ENCODE measurements at places on chromosomes 1 and 21.

- DNase-seq: no peak
Observed at GRCh38 chr1:53321366-53321765, 6.5 kb downstream of the LRP8 start.

GRCh38 chr1:58903514-58904298, 119.9 kb upstream of the JUN start:
- peak; percentile 66 for DNase-seq

DNA sequence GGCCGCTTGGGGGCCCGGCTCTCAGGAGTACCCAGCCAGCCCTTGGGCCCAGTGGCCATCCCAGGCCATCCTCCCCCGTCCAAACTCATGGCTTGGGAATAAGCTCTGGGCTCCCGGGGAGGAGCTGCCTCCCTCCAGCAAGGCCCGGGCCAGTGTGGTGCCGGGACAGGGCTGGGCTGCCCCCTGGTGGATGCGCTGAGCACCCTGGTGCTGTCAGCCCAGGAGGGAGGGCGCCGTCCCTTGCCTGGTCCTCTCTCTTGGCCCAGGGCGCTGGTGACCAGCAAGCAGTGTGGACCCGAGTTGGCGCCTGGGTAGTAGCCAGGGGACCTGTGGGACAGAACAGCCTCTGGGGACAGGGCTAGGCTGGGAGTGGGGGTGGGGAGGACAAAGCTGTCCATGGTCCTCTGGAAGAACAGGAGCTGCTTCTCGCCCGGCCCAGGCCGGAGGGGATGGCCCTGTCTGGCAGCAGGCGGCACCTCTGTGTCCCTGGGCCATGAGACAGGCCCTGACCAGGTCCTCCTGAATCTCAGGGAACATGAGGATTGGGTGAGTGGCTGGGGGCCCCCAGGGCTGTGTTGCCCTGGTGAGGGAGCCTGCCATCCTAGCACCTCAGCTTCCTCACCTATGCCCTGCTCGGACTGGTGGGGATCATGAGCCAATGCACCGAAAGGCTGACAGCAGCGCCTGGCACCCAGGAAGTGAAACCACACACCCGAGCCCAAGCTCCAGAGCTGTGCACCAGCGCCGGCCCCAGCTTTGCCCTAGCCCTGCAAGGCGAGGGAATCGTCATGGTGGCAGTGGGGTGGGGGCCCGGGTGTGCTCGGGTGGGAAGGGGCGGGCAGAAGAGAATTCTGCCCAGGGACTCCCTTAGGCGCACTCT, 9.4 kb downstream of the MORN1 start:
- DNase-seq: no peak

GRCh38 chr1:196550731-196551130, 57.5 kb downstream of the KCNT2 start:
- DNase-seq: no peak

DNA sequence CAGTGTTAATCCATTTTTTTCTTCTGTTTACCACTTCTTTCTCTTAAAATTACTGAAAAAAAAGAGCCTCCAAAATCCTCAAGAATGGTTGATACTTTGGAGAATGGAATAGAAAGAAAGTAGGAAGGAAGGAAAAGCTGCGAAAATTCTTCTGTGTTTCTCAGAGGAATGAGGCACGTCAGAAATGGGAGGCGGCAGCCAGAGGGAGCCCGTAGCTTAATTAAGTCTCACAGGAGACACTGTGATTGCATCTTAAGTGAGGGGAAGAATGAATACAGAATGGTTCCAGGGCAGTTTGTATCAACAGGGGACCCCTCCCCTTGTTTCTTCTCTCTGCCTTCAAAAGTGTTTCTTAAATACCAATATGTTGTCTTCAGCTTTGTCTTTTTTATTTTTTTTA, 1099.5 kb downstream of the PLA2G4A start:
- DNase-seq: no peak

GRCh38 chr1:106200711-106201110, 855.8 kb upstream of the PRMT6 start:
- DNase-seq: no peak

- no peak for DNase-seq
Observed at GRCh38 chr1:77642941-77643340, 39.5 kb downstream of the ZZZ3 start.

DNA sequence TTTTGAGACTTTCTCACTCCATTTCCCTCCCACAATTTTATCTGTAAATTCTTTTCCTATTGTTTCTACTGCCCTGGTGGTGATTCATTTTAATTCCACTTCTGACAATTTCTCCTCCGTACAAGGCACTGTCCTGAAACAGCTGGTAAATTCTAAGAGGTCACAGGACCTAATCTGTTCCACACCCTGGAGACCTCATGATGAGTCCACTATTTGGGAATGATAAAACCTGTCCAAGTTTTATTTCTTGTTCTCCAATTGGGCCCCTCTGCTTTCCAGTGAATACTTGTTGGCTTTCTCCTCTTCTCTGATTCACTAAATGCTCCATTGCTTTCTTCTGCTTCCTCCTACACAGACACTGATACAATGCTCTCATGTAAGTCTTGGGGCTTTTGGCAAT, 343.1 kb upstream of the DUSP10 start:
- no peak for DNase-seq

GRCh38 chr1:234214129-234214910, 158.9 kb upstream of the COA6 start:
- DNase-seq: no peak

- no peak for DNase-seq
Observed at GRCh38 chr1:25718732-25719131, 81.3 kb upstream of the SELENON start.

GRCh38 chr21:46163380-46163779, 8.0 kb upstream of the FTCD start:
- DNase-seq: no peak

DNA sequence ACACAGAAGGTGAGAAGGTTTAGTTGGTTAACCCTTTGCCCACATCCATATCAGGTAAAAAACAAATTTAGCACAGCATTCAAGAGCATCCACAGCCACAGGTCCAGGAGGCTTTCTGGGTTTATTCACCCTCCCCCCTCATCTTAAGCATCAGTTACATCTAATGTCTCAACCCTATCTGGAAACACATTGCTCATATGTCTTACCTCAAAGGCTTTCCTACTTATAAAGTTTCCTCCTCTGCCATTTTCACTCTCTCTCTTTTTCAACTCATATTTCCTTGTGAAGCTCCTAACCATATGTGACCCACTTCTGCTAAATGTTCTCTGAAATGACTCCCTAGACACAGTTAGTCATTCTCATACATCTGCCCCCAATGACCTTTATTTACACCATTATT, 47.9 kb upstream of the RUNX1 start:
- no peak for DNase-seq

DNA sequence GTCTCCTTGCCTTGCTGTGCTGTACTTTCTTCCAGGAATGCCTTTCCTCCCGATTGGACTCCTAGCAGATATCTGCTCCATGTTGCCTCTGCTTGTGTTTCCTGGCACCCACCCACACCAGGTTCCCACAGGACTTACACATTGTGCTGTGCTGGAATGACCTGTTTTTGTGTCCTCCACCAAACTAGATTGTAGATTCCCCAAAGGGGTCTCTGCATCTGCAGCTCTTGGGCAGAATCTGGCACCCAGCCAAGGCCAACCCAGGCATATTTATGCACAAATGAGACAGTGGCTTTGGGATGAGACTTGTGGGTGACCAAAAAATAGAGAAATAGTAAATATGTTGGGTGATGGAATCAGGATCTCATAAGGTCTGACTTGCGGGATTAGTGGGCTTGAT, 278.2 kb downstream of the RRAGC start:
- DNase-seq: no peak

DNA sequence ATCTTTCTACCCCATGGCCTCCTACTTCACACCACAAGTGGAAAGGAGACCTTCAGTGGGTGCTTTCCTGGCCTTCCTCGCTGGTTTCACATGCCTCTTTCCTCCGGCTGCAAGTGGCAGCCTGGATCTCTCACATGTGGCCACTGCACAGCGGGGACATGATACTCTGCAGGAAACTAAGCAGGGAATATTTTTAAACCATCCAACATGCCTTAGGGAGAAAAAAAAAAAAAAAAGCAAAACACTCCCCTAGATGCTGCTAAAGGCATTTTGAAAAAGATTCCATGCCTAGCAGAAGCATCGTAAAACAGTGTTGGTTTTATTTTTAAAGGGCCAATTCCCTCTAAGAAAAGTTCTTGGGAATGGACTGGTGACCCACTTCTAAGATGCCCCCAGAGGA, 12.2 kb upstream of the GJA5 start:
- no peak for DNase-seq

GRCh38 chr1:9732123-9732971, 80.8 kb downstream of the PIK3CD start:
- no peak for DNase-seq

DNA sequence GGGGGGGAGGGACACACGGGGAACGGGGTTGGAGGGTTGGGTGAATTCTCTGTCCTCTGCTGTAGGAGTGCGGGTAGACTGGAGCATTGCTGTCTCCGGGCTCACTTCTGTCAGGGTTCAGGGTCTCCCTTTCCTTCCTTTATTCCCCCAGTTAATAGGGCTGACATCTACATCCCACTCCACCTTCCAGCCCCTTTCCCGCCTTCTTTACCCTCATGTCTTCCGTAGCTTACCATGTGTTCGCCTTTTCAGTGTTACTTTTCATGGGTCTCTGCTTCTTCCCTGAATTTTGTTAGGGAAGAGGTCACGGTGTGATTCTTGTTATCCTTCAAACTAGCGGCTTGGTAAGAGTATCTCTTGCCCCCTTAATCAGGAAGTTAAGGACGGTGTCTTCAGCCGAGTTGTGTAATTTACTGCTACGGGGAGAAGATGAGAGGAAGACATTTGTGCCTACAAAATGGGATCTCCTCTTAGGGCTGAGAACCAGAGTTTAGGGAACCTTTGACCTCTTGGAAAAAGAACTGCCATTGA, 917 bp downstream of the RAP1A start:
- DNase-seq: no peak

DNA sequence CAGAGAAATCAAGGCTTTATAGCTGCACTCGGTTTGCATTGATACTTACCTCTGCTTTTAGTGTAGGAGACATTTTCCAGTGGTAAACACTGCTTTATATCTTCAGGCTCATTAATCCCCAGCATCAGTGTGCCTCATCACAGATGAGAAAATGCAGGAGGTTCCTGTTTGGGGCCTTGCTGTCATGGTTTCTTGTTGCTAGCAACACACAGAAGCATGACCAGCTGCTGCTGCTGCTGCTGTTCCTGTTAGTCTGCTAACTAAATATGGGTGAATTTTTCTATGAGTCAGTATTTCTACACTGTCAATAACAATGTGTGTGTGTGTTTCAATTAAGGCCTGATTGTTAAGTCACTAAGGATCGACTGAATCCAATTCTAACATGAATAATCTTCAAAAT, 85.8 kb upstream of the RGS1 start:
- DNase-seq: peak; percentile 74

DNA sequence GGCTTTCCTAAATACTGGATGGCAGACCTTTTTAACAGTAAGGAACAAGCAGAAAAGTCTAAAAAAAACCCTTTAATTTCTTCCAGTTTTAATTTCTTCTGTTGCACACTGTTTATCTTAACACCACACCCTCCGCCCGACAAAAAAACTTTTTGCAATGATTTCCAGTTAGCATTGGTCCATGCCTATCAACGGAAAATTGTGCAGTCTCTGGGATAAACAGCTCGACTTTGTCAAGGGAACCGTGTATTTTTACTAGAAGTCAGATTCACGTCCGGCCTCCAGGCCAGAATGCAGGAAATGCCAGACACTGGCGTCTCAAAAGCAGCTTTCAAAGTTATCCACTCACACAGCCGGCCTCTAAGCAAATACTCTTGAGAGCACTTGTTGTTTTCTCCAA, 378 bp upstream of the NUP210L start:
- peak; percentile 31 for DNase-seq

- no peak for DNase-seq
Observed at GRCh38 chr1:2934642-2935081, 86.6 kb upstream of the ACTRT2 start.

GRCh38 chr1:19921310-19921709, 2.1 kb downstream of the PLA2G2E start:
- no peak for DNase-seq

DNA sequence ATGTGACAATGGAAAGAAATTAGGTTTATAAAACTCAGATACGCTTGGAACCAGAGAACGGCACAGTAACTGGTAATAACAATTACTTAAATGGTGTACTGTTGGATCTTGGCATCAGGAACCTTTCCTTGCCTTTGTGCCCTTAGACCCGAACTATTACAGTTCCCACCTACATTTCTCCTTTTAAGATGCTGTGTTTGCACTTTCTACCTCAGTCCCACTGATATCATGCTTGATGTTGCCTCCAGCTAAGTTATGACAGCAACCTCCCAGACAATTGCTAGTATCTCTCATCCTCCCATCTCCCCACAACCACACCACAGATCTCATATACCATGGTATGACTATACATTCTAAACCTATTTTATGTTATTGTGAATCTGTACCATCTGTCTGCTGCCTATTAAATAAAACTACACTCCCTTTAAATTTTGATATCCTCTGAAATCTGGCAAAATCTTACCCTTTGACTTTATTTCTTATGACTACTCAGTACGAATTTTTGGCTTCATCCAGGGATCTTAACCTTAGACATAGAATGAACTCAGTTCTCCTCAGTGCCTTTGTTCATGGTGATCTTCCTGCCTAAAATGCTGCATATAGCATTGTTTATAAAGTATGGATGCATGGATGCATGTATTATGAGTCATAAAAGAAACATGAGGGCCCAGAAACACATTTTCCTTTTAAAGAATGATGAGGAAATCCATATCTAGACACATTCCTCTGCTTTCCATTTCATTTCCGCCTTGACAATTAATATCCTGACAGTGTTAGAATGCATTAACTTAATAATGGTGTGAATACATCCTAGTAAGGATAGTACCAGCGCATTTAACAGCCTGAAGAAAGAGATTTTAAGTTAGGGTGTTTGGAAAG, 64.1 kb downstream of the LRRC8D start:
- DNase-seq: no peak

GRCh38 chr1:199858856-199859255, 168.7 kb upstream of the NR5A2 start:
- no peak for DNase-seq

DNA sequence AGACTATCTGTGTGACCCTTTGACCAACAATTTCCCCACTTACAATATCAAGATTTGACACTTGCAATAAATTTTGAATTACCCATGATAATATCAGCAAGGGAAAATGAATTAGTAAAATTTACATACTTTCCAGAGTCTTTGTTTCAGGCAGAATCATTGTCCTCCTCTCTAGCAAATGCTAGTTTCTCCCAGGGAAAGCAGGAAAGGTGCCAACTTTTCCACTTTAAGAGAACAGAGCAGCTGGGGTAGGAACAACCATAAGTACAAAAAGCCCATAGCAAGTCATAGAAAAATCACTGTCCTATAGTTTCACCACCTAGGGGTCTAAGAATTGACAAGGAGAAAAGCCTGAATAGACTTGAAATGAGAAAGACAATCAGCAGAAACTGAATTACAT, 67.1 kb upstream of the GUCA2B start:
- no peak for DNase-seq

- DNase-seq: no peak
Observed at GRCh38 chr1:31497601-31498000, 78.7 kb upstream of the TINAGL1 start.

GRCh38 chr1:44602634-44603628, 71.3 kb downstream of the TMEM53 start:
- no peak for DNase-seq

- DNase-seq: no peak
Observed at GRCh38 chr1:220511179-220511578, 16.8 kb upstream of the MARK1 start.

- DNase-seq: no peak
Observed at GRCh38 chr1:204514828-204515227, 1.4 kb upstream of the MDM4 start.

Data from right renal cortex interstitium (tissue), 3 donors.